ENCODE measurements at places on chromosomes 7 and 10. TPM values are rescaled to one million over a fixed set of nuclear protein-coding genes. Genes with fewer than 3 reads are reported as not detected.

Gene SEMA4G
- total RNA-seq, result 2.1 TPM

GRCh38 chr10:5968681-5969453, 8.5 kb downstream of the IL15RA start:
- no peak for DNase-seq

- peak; percentile 56 for DNase-seq
Observed at GRCh38 chr7:100837099-100837836, 9.9 kb upstream of the EPHB4 start.

Gene RNF32
- total RNA-seq, result 0.32 TPM

DNA sequence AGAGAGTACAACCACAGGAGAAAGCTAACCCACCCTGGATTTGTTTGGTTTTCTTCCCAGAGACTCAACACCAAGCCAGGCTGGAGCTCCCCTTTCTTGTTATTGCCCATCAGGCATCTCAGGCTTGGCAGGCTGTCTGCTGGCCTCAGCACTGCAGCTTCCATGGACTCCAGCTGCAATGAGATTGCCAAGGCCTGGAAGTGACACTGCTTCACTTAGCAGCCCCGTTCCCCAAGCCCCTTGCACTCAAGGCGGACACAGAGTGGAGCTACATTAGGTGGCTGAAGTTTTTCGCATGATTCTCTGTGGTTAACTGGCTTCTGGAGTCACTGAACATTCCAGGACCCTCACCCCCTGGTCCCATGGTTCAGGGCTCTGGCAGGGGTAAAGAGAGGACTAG, 163.1 kb upstream of the GDF10 start:
- DNase-seq, result no peak

Gene HOXA5
- 22.0 TPM for total RNA-seq

DNA sequence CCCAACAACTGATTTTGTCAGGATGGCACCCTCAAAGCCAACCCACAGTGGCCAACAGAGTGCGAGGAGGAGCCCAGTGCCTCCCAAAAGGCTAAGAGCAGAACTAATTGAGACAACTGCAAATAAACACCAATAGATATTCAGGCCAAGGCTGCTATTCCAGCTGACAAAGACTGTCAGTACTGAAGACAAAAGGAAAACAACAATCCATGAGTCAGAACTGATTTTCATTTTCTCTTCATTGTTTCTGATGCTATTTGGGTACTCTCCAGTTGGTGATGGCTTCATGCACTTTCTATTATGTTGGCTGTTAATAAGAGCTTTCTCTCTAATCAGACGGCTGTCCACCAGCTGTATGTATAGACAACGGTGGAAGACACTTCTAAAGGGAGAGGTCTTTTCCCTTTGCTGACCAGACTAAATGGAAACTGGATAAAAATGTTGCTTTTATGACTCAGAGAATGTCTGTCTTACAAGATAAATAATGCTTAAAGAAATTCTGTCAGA, 515.9 kb downstream of the PARD3 start:
- DNase-seq, result no peak

- DNase-seq, result no peak
Observed at GRCh38 chr7:47226696-47227095, 355.2 kb downstream of the TNS3 start.

Gene NME8
- 0.96 TPM for total RNA-seq

DNA sequence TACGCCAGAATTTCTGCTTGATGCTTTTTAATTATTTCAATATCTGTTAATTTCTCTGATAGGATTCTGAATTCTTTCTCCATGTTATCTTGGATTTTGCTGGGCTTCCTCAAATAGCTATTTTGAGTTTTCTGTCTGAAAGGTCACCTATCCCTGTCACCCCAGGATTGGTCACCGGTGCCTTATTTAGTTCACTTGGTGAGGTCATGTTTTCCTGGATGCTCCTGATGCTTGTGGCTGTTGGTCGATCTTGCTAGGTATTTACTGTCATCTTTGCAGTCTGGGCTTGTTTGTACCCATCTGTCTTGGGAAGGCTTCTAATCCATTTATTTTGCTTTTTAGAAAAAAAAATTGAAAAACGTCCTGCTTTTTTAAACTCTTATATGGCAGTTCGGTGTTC, 11.2 kb upstream of the PRKAR1B start:
- no peak for DNase-seq

DNA sequence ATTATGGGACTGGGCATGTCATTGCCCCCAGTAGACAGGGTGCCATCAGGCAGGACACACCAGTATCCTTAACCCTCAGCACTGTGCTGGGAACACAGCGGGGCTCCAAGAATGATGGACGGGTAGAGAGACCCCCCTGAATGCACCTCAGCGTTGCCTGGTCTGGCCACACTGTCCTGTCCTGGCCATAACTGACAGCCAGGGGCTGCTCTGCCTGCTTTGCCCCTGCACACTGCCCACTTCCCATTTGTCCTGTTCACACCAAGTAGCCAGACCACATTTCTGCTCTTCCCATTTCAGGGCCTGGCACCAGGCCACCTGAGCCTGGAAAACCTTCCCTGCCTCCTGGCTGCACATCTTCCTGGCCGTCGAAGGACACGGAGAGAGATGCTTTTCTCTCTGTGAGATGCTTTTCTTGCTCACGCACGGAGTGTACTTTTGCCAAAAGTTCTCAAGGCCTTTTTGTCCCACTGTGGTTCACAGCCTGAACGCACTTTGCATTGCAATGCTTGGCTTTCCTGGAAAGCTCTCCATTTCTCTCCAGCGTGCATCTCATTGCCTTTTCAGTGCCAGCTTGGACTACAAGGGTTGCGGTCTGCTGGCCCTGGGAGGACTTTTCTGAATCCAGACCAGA, 131.0 kb upstream of the EEPD1 start:
- no peak for DNase-seq

Gene FAM24B
- total RNA-seq, result not detected

Gene RAMP3
- total RNA-seq, result 586 TPM

Gene TRPV5
- total RNA-seq, result not detected

- DNase-seq, result no peak
Observed at GRCh38 chr10:44662051-44662450, 249.1 kb upstream of the TMEM72 start.

Gene STAG3
- total RNA-seq, result not detected

Data from ascending aorta (tissue), 2 donors.